T-helper 2 cell (primary cell): ENCODE measurements at places on chromosomes 3 and 15.

- no peak for DNase-seq
These were observed 8.3 kb upstream of the SLC9C1 start for GRCh38 chr3:112302150-112302830.

DNA sequence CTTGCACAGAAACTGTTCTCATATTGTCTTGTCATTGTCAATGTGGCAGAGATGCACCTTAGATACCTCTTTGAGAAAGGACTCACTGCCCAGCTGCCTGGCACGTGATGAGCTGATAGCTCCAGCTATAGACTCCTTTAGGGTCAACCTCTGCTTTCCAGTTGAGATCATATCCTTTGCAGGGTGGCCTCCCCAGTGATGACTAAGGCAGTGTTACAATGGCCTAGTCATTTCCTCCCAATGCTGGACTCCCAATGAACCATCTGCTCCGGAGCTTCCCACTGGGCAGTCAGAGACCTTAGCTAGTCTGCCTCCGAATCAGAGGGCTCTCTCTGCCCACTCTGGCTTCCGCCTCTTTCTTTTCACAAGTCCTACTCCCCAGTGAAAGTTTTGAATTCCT is 79.5 kb downstream of the CHRD start:
- DNase-seq: no peak

DNA sequence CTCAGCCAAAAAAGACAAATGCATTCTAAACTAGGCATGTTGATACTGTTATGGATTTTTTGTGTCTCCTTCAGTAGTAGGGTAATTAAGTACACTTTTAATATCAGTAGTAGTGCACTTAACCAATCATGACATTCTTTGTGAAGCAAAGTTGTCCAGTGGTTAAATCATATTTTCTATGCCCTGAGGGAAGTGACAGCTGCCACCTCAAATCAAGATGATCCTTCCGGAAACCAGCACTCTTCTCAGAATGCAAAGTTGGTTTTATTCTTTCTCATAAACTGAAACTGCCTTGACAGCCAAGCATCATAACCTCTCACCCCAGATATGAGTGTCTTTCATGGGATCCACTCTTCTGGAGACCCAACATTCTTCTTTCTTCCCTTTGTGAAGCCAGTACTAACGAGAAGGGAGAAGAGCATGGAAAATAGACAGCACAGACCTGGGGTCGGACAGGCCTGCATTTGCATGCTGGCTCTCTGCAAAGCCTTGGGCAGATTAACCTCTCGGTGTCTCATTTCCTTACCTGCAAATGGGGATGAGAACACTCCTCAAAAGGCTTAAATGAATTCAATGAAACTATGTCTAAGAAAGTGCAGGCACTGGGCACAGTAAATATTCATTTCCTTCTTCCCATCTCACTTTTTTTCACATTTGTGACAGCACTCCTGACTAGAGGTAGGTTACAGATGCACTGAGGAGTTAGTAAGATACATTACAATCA is 13.2 kb downstream of the AAGAB start:
- DNase-seq: peak; percentile 7

DNA sequence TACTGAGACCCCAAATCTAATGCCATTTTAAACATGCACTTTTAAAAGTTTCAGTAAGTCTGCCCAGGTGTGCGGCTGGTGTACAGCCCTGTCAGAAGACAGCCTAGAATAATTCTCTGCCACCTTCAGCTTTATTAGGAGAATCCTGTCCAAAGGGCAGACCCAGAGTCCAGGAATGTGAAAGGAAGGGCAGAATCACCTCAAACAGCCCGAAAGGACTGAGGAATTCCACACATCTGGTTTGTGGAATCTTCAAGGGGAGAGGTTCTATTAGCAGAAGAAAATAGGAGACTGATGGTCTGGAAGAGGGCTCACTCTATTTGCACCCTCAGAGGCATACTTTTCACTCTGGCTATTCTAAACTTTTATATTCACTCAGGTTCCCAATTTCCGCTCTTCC is 46.6 kb downstream of the TYRO3 start:
- no peak for DNase-seq

DNA sequence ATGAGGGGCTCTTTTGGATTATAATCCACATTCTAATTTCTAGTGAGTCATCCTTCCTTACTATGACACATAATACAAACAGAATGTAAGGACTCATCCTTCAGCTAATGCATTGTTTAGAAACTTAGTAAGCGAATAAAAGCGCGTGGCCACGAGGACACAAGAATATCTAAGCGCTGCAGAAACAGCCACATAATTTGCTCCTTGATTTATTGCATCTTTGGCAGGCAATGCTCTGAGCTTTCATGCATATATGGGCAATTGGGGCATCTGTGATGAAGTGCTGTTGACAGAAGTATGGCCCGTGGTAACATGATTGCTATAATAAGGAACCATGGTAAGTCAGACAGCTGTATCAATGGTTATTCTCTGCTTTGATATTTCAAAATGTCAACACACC is 191.3 kb upstream of the ZNF385D start:
- DNase-seq: no peak

DNA sequence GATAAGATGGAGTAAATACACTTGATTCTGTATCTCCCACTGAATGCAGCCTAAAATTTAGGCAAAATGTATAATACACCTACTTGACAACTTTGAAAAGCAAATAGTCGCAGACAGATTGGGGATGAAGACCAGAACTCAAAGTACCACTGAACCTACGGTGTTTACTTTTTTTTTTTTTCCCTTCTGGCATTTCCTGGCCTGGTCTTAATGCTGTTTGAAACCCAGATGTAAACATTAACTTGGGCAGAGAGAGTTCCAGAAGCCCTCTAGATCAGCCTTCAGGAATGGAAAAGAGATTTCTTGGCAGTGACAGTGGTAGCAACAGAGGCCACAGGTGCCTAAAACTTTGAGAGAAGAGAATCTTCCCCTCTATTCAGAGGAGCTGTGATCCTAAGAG is 27.8 kb downstream of the ALPK3 start:
- no peak for DNase-seq

GRCh38 chr15:33182278-33182905 is 12.1 kb downstream of the FMN1 start:
- no peak for DNase-seq

- DNase-seq: no peak
These were observed 42.0 kb downstream of the GSK3B start for GRCh38 chr3:120052225-120052624.

DNA sequence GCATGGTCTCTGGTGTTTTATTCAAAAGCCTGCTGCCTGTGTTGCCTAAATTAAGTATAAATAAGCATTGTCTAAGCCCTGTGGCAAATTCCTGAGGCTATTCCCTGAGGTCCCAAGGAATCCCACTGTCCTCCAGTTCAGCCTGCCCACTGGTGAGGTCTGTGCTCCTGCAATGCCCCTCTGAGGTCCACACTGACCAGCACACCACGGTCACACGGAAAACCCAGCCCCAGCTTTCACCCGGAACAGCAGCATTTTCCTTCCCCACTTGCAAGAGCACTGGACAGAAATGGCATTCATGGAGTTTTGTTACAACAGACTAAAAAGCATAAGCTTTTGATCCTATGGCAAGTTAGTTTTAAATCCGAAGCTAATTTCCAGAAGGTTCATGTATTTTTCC is 234.0 kb downstream of the KLF13 start:
- no peak for DNase-seq

DNA sequence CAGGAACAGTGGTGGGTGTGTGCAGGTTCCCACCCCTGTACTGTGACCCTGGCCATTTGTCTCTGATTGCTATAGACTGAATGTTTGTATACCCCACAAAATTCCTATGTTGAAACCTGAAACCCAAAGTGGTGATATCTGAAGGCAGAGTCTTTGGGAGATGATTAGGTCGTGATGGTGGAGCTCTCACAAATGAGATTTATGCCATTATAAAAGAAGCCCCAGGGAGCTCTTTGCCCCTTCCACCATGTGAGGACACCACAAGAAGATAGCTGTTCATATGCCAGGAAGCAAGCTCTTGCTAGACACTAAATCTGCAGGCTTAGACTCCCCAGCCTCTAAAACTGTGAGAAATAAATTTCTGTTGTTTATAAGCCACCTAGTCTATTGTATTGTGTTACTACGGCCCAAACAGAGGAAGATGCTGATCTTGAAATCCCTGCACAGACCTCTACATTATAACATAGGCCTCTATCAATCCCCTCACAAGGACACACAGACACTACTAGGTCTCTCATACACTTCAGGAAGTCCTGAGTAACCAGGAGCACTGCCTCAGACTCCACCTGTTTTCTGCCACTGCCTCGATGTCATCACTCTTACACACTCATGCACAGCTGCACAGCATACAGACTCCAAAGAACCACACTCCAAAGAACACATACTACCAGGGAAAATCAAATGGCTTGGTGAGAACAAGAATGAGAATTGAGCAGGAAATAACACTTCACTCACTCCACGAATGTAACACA is 14.7 kb downstream of the IGSF11 start:
- DNase-seq: no peak

DNA sequence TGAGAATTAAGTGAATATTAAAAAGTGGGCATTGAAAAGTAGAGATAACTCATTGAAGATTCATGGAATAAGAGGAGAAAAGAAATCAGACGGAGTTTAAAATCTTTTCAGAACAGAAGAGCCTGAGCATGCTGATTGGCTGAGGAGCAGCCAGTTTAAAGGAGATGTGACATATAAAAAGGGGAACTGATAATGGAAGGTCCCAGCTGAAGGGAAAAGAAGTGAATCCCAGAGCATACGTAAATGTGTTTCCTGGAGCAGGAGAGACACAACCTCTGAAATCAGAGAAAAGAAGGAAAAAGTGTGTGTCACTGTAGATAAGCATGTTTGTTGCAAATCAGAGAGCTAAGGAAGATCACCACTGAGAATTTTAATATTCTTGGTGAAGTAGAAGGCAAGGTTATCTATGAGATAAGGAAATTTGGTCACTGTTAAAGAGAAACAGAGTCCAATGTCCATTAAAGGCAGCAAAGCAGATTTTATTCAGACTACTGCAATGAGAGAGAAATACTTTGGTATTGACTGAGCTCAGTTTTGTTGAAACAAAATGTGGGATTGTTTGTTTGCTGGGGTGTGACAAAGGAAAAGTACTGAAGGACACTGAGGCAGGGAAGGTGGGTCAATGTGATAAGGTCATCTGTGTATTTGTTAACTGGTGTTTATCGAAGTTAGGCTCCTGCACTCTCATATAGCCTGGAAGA is 84.6 kb upstream of the WDR72 start:
- no peak for DNase-seq

GRCh38 chr3:127652246-127652995 is 20.3 kb upstream of the ABTB1 start:
- no peak for DNase-seq

DNA sequence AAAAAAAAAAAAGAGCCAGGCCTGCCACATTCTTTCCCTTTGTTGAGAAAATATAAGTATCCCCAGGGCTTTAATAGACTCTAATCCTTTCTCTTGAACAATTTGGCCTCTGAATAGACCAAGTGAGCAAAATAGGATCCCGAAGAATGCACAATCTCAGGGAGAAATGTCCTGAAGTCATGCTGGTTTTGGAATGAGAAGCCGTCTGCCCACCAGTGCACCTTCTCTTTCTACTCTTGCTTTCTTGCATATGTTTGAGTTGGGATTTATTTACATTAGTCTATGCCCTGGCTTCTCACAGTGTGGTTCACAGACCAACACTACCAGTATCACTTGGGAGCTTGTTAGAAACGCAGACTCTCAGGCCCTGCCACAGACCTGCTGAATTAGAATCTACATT is 153.0 kb downstream of the ZNF621 start:
- DNase-seq: no peak

DNA sequence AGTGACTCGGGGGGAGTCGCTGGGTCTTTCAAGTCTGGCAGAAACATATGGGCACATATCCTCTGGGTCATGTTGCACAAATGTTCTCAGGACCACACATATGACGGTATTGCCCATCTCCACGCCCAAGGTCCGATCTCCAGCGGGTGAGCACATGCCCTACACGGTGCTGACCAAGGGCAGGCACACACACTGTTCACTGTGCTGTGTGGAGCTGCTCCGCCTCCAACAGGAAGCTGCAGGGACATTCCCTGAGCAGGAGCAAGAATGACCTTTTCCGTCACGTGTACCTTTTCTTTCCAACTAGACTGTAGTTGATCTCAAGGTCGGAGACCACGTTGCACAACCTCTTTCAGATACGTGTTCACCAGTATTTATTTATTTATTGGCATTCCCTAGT is 41.7 kb upstream of the B3GNT5 start:
- DNase-seq: no peak

- DNase-seq: no peak
These were observed 38.8 kb upstream of the MLF1 start for GRCh38 chr3:158532099-158532734.

- no peak for DNase-seq
These were observed 398.6 kb upstream of the WNT5A start for GRCh38 chr3:55885721-55886120.

GRCh38 chr3:193779933-193780332 is 186.9 kb downstream of the OPA1 start:
- DNase-seq: no peak

GRCh38 chr3:39651993-39652739 is 157.2 kb upstream of the MYRIP start:
- no peak for DNase-seq

DNA sequence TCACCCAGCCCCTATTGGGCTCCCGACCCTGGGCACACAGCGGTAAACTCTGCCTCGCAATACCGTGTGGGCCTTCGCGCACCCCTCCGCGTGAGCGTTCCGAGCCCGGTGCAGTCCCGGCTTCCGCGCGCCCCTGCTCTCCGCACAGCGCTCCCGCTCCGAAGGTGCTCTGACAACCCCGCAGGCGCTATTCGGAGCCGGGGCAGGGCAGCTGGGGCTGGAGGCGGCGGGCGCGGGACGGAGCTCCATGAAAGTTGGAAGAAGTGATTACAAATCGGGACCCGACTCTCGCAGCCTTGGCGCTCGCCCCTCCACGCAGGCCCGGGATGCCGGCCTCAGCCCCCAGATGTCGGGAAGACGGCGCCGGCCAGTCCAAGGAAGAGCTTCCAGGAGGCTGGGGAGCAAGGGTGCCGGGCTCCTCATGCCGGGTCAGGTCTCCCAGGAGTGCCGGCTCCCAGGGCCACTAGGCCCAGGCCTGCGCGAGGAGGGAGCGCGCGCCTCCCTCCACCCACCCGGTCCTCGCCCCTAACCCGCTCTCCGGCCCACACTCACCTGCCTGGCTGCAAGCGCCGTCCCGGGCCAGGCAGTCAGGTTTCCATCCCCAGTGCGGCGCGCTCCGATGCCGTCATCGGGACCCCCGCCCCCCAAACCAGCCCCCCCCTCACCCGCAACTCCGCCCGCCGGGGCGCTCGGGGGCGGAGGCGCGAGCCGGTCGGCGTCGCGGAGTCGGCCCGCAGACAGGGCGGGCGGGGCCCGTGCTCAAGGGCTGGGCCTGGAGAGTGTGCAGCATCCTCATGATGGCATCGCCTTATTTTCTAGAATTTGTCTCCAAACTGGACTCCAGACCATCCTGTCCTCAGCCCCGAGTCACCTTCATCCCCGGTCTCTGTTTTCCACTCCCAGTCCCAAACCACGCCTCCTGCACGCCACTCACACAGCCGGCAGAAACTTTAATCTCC is at the start of gene KIF7:
KIF7 (minus strand) TSS at position 621 of the 959 bp plus-strand sequence. CDS start 2,537 bp downstream, outside the sequence.
- no peak for DNase-seq

DNA sequence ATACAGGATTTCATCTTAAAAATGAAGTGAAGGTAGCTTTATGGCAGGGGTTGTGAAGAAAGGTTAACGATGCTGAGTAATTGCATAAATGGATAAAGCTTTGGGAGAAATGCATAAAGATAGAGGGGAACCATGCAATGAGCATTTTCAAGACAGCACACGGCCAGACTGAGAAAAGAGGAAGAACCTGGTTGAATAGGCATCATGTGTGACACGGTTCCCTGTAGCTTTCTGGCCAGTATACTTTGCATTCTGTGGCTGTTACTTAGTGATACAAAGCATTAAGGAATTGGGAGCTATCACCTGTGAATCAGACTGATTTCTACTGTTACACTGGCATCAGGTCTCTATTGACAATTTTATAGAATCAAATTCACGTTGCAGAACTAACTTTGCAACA is 33.3 kb downstream of the NR2C2 start:
- no peak for DNase-seq
